ENCODE measurements at places on chromosomes 6 and 20.

DNA sequence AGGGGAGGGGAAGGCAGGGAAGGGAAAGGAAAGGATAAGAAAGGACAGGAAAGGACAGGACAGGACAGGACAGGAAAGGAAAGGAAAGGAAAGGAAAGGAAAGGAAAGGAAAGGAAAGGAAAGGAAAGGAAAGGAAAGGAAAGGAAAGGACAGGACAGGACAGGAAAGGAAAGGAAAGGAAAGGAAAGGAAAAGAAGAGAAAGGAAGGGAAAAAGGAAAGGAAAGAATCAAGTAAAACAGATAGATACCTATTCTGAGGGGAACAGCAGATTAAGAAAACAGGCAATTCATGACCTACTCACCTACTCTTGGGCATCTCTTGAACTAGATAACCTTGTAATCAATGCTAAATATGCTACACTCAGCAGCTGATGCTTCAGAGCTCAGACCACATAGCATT, 265.4 kb downstream of the SYNE1 start:
- no peak for DNase-seq

- DNase-seq: no peak
These were observed 335.8 kb upstream of the FLRT3 start for GRCh38 chr20:14673164-14673563.

DNA sequence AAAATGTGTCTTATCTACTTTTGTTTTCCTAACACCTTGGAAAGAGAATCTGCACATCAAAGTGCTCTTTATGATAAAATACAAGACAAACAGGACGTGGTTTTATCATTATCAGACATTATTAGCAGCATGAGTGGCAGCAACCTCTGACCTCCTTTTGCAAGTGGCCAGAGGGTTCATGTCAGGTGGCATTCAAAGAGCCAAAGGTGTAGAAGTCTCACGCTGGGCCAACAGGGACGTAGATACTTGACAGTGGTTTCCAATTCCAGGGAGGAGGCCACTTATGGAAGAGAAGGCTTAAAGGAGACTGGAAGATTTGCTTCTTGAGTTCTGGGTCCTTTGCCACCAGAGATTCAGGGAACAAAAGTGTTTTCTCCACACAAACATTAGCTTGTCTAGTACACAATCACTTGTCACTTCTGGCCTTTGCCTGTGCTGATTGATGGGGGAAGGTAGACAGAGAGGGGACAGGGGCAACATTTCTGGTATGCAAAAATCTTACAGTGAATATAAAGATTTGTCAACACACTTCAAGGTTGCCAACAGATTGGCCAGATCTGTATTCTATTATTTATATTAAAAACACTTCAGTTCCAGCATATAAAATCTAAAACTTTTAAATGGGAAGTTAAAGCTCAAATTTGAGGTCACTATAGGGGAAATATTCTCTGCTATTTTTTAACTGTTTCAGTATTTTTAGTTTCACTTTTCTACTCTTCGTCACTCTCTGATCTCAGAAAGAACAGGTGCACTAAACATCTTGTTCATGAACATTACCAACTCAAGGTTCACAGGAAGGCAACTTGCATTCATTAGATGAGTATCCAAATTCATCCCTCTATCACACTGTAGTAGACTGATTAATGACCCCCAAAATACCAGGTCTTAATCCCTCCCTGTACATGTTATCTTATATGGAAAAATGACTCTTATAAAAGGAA, 52.1 kb upstream of the FBXO30 start:
- DNase-seq: peak; percentile 38

DNA sequence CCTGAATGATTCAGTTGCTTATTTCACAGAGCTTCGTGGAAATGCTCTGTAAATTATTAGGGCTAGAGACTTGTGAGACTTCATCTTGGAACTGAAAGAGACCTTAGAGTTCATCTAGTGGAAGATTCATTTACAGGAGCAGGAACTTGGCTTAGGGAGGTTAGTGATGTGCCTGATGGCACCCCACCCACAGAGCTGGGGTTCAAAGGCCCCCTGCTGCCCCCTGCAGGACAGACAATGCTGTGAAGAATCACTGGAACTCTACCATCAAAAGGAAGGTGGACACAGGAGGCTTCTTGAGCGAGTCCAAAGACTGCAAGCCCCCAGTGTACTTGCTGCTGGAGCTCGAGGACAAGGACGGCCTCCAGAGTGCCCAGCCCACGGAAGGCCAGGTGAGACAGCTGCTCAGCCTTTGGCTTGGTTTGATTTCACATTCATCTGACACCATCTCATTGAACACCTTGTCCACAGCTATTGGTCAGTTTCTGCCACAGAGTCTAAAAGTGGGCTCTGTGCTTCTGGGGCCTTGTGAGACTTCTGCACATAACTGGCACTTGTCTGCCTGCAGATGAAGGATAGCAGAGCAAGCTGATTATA, 25.1 kb downstream of the MYBL2 start:
- peak; percentile 44 for DNase-seq

GRCh38 chr6:146265056-146265455, 236.2 kb downstream of the GRM1 start:
- no peak for DNase-seq

DNA sequence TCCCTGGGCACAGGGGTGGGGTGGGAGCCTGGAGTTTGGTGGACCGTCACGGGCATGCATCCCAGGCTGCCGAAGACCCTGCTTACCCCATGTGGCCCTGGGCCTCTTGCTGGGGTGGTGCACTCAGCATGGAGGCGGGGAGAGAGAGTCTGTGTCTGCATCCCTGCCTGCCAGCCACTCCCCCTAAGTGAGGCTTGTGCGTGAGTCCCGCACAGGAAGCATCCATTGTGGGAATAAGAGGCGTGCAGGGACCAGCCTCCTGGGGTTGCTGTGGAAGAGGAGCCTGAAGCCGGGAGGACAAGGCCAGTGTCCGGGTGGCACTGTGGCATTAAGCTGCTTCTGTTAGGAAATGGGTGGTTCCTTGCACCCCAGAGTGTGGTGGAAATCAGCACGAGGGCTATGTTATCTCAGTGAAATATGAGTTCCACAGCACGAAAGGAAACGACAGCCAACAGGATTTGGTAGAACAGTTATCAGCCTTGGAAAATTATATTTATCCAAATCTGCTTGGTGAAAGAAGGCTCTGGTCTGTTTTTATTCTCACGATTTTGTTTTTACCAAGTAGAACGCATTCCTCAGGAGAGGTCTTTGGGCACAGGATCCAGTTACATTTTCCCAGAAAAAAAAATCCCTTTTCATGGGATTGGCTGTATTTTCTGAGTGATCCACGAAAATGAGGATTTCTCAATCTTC, 35.7 kb downstream of the CDH4 start:
- DNase-seq: no peak

DNA sequence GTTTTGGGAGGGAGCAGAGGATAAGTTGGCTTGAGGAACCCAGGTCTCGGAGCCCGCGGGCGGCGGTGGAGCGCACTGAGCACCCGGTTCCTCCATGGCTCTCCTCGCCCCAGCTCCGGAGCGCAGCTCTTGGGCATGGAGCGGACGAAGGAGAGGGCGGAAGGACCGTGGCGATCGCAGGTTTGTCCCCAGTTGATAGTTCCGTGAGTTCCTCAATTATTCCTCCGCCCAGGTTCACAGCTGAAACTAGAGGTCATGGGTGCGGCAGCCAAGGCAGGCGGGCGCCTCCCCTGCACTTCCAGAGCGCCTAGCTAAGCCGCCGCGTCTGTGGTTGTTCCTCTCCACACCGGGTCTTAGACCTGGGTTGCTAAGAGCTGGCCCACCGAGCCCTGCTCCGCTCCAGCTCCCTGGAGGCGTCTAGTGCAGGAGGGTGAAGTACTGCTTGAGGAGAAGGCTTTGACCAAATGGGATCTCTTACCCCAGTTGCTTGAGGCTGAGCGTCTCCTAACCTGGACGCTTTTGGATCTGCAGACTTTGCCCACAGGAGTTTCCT, at the start of gene HTR1B:
HTR1B (minus strand) TSS at position 184 of the 553 bp plus-strand sequence; CDS start at position 96, 88 bp downstream.
- no peak for DNase-seq

DNA sequence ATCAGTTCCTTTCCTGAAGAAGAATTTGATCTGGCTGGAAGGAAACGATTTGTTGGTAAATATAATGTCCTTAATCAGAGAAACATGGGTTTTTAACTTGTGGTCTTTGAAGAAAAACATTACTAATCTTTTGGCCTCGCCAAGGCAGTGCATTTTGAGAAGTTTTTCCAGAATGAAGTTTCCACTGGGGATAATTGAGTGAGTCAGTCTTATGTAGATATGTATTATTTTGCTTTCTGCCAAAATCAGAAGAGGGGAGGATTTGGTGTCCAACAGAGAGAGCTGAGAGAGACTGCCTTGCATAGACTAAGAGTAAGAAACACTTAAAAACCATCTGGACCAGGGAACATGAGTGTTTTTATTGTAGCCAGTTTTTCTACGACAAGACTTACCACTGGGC, 79.9 kb downstream of the FNDC1 start:
- no peak for DNase-seq

- DNase-seq: no peak
These were observed 19.4 kb upstream of the TFAP2A start for GRCh38 chr6:10434235-10434634.

GRCh38 chr6:160742090-160742489, 40.0 kb downstream of the PLG start:
- DNase-seq: no peak

DNA sequence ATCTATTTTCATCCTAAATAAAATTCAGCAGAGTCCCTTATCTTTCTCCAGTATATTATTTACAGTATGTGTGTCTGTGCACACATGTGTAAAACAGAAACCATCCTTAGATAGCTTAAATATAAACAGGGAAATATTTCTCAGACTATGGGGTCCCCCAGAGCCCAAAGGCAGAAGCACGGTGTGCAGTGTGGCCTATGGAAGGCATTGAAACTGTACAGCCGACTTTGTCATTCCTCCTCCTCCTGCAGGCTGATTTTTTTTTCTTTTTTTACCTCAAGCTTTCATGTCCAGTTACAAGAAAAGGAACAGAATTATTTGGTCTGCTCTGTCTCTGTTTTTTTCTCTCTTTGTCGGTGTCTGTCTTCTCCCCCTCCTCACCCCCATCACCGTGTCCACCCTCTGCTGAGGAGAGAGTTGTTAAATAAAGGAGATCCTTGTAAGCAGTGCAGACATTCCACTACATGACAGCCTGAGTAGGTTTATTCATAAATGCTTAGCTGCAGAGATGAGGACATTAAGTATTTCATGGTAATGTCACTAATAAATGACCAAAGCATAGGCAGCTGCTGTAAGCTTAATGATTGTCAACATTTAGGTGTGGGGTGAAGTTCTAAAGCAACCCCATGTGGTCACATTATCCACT, 31.8 kb upstream of the SLC35D3 start:
- DNase-seq: no peak

DNA sequence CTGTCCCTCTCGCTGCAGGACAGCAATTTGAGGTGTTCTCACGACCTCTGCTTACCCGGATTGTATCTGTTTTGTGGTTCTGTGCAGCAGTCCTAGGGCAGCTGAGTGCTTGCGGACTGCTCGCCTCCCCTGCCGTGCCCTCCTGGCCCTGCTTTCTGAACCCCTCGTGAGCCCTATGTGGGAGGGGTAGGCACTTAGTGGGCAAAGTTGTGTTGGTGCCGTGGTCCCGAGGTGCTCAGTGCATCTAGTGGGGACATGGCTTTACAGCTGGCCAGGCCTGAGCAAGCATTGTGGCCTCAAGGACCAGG, 5.2 kb downstream of the TMEM181 start:
- DNase-seq: no peak

DNA sequence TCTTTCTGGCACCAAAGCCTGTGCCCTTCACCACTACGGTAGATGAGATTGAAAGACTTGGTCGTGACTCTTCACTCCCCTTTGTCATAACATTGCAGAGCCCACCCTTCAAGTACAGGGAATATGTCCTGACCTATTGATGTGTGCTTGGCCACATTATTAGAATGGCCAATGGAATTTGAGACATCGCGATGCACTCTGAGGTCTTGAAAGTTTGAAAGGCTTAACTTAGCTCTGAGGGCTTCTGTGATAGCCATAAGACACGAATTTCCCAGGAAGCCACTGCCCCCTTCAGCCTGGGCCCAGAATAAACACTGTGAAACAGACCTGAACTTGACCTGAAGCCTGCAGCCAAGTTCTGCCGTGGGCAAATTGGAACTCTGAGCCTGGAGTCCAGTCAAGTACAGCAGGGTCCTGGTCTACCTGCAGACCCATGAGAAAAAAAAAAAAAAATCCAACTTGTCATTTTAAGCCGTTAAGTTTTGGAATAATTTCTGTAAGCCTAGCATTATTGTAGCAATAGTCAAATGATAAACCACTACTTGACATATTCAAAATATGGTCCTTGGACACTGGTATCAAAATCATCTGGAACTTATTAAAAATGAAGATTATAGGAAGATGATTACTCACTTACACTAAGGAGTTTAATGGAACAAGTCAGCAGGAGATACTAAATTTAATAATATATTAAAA, 36.9 kb upstream of the TRAF3IP2 start:
- peak; percentile 21 for DNase-seq

GRCh38 chr6:82068721-82069120, 178.8 kb downstream of the IBTK start:
- no peak for DNase-seq

- no peak for DNase-seq
These were observed 14.8 kb downstream of the CDS2 start for GRCh38 chr20:5141615-5142014.

DNA sequence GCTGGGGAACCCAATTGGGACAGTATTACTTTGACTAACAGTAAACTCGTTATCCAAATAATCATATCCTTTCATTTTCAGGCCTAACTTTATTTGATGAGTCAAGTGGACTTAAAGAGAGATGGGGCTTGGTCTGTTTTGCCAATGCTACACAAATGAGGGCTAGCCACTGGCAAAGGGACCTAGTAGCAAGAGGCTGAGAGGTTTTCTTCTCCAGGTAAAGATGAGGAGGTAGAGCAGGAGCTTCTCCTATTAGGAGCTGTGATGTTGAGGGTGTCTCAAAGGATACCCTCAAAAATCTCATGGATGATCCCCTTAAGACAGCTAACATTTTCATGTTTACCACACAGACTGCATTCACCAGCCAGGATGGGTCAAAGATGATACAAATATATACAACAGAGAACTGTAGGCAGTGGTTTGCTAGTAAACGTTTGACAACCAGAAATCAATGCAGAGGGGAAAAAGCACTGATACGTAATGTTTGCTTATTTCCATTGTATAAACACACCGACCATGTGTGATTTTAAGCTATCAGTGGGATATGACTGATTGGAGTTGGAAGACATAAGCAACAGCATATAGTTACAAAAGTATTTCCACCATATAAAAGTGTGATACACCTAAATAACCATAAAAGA, 153.3 kb downstream of the IBTK start:
- no peak for DNase-seq

- DNase-seq: no peak
These were observed 140.1 kb upstream of the GMDS start for GRCh38 chr6:2385471-2385983.

All from CD4-positive, alpha-beta T cell treated with Interleukin-2 at 100 ng/mL for 4 hours (primary cell).